H7 (cell line): ENCODE measurements at places on chromosomes 7 and 10.

GRCh38 chr10:79981450-79982361, 32.8 kb upstream of the SFTPD start:
- DNase-seq = peak; percentile 82

DNA sequence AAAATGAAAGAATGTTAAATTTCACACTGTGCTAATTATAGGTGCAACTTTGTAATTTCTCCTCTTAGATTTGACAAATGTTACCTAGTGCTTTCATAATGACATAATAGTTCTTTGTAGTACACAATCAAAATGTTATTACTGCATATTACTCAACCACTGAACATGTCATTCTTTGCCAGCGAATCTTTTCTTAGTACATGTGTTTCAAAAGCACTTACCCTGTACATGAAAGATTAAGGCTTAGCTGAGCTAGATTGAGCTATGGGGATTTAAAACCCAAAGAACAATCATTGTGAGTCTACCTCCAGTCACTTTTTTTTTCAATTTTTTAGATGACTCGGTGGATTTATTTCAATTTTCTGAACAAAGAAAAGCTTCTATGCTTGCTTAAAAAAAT, 123.5 kb upstream of the FERD3L start:
- DNase-seq = no peak

DNA sequence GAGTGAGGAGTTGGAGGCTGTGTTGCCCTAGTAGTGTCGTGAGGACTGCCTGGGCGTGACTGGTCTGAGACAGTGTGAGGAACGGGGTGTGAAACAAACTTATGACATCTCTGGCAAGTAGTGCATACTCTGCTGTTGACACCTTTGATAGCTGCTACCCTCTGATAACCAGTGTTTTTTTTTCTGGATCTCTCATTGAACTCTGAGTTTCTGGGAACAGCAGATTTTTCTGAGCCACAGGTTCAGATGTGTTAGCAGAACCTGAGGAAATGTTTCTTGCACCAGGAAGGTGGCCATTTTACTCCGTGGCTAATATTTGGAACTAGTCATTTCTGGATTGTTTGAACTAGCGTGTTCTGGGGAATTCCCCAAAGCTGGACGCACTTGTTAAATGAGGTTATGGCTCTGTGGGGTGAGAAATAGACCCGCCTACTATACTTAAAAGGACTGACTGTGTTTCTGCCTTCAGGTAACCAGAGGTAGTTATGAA, 52.9 kb downstream of the AUTS2 start:
- no peak for DNase-seq

DNA sequence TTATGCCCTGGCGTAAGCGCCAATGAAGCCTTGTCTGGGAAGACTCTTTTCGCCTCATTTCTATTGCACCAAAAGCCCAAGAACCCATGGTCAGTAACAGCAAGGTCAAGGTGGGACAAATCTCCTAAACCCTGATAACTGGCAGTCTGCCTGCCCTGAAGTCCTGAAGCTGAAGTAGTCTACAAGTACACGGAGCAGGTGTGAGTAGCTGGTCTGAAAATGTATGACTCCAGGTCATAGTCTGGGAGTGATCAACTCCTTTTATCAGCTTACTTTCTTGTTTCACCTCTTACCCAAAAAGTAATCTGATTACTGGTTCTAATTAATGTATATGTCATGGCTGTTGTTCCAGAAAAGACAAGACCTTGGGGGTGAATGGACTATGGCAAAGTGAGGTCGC, 107.3 kb upstream of the EFCAB10 start:
- no peak for DNase-seq

DNA sequence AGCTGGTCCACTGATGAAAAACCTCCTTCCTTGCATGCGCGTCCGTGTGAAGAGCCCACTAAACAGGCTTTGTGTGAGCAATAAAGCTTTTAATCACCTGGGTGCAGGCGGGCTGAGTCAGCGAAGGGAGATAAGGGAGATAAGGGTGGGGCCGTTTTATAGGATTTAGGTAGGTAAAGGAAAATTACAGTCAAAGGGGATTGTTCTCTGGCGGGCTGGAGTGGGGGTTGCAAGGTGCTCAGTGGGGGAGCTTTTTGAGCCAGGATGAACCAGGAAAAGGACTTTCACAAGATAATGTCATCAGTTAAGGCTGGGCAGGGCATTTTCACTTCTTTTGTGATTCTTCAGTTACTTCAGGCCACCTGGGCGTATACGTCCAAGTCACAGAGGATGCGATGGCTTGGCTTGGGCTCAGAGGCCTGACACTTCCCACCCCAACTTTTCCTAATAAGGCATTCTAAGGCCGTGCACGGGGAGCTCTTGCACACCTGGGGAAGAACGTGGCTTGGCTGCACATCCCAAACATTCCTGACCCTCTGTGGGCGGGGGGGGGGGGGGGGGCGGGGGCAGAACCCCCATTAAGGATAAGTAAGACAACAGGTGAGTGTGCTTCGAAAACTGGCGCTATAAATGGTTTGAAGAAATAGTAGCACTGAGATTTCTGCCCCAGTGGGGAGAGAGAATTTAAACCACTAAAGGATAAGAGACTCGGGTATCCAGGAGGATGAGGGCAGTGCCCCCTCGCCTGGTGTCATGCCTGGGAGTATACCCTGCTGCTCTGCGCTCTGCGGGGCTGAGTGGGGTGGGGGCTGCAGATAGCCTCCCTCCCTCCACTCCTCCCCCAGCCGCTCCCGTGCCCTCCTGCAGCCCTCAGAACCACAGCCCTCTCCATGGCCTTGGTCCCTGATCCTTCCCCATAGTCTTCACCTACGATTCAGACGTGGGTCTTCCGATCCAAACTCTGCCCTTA, 217.6 kb downstream of the MLLT10 start:
- peak; percentile 76 for DNase-seq

DNA sequence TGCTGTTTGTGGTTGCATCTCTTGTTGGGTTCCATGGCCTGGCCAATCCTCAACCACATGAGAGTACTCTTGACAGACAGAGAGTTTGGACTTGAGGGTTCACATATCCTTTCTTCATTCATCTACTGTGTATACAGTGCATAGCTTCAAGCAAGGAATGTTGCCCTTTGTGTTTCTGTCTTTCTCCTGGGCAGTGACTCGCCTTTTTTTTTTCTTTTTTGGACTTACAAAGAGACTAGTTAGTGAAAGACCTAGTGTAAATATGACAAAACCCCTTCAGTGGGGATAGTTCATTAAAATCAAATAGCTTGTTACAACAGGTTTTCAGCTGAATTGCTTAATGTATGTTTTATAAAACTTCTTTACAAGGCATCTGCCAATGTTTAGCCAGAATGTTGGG, 290.2 kb downstream of the FGFR2 start:
- no peak for DNase-seq

DNA sequence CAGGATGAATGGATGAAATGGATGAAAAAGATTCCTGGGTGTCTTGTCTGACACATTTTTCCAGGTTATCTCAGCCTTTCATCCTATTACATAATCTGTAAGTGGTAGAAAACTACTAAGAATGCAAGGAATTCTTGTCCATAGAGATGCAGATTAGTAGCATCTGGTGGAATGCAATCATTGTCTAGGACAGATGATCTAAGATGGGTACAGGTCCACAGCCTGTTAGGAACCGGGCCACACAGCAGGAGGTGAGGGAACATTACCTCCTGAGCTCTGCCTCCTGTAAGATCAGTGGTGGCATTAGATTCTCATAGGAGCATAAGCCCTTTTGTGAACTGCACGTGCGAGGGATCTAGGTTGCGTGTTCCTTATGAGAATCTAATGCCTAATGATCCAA, 225.0 kb downstream of the CALN1 start:
- no peak for DNase-seq

DNA sequence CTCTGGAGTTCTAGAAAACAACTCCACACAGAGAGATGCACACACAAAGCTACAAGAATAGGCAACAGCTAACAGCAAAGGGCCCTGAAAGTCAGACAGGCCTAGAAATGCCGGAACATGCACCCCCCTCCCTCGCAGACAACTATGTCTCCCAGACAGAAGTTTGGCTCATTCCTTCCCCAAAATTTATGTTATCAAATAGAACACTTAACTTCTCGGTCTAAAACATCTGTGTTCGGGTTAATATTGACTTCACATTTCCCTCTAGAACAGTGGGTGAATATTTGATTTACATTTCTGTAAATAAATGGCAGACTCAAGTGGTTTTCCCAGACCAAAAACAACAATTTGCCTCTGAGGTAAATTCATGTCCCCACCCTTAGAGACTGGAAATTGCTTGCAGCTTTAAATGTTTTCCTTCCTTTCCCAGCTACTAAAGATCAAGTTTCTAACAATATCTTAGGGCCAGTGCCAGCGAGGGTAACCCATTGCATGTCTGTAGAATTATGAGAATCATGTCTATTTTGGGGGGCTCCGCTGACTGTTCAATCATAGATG, 92.5 kb upstream of the INHBA start:
- no peak for DNase-seq

GRCh38 chr10:63431962-63432797, 33.6 kb downstream of the JMJD1C start:
- DNase-seq = no peak

GRCh38 chr7:138126928-138127327, 50.7 kb downstream of the AKR1D1 start:
- no peak for DNase-seq

- DNase-seq = no peak
These were observed 371.4 kb downstream of the KCNMA1 start for GRCh38 chr10:77266242-77266641.

GRCh38 chr7:223118-223800, 30.9 kb downstream of the FAM20C start:
- DNase-seq = no peak

DNA sequence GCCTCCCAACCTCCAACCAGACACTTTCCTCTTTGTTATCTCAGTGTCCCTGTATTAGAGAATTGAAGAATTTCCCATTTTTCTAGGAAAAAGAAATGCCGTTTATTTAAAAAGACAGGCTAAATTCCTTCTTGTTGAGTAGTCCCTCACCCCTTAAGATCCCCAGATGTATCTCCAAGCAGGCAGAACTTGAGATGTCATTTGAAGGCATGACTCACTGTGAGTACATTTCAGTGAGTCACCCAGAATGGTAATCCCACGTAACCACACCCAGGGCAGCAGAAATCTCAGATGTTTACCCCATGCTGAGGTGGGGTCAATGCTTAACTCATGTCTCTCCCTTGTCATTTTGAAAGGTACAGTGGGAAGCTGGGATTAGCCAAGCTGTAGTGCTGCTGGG, 4.4 kb downstream of the ZNF655 start:
- no peak for DNase-seq

GRCh38 chr7:107998660-107999480, 4.1 kb downstream of the LAMB1 start:
- no peak for DNase-seq

- peak; percentile 16 for DNase-seq
These were observed 32.4 kb upstream of the SVIL start for GRCh38 chr10:29667191-29667590.

DNA sequence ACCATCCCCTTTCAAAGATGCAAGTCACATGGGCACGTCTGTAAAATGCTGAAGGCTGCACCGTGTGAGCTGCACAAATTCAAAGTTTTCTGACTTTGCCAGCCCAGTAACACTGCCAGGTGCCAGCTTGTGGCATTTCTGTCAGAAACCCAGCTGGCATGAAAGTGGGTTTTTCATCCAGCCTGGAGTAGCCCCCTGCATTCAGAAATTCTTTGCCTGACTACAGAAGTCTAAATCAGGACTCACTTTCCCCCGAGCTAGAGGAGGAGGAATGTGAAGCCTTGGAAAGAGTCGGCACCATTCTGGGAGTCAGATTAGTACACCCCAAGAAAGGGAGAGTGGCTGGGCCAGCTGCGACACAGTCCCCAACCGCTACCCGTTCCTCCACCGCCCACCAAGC, 56.7 kb upstream of the EN2 start:
- DNase-seq = no peak

- DNase-seq = peak; percentile 8
These were observed 156.7 kb downstream of the BTAF1 start for GRCh38 chr10:92080244-92080643.

DNA sequence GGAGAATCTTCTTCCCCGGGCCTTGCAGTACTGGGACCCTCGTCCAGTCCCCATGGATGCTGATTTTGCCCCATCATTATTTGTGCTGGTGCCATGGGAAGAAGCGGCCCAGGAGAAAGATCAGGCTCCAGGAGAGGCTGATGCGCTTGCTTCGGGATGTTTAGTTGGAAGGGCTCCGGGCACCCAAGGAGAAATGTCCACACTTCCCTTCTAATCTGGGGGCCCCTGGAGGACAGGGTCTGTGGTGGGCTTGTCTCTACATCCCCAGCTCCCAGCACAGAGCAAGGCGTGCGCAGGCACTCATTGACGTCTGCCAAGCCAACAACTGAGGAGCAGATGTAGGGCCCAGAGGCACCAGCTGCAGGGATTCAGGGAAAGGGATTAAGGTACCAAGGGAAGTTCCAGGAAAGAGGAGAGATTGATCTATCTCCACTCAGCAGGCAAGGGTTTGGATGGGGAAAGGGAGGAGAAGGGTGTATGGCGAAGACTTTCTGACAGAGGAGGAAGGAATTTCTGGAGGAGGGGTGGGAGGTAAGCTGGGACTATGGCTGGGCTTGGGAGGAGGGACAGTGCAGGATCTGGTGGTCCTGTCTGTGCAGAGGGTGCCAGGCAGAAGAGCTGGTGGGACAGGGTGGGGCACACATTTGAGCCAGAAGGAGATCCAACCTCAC, 38.7 kb upstream of the LEP start:
- peak; percentile 39 for DNase-seq

GRCh38 chr7:102451371-102452054, 13.2 kb downstream of the ALKBH4 start:
- DNase-seq = peak; percentile 90

DNA sequence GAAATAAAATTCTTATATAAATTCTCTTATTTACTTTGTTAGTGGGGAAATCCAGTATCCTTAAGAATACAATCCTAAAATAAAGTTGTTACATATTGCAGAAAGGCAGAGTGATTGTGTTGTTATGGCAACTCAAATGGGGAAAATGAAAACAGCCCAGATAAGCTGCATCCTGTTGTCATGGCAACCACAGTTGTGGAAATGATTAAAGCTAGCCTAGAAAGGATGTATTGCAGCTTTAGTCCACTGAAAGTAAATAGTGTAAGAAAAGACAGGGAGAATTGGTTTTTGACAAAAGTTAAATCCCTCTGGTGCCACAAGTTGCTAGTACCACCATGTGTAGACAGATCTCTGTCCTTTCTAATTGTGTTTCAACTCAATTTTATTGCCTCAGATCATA, 43.2 kb downstream of the BTRC start:
- peak; percentile 12 for DNase-seq

- no peak for DNase-seq
These were observed 36.9 kb upstream of the NPFFR1 start for GRCh38 chr10:70320751-70321150.

- no peak for DNase-seq
These were observed 48.0 kb downstream of the MTURN start for GRCh38 chr7:30182814-30183213.

GRCh38 chr7:46654546-46655443, 733.7 kb upstream of the IGFBP3 start:
- DNase-seq = no peak

- DNase-seq = no peak
These were observed 280.1 kb downstream of the TCF7L2 start for GRCh38 chr10:113230011-113230610.

DNA sequence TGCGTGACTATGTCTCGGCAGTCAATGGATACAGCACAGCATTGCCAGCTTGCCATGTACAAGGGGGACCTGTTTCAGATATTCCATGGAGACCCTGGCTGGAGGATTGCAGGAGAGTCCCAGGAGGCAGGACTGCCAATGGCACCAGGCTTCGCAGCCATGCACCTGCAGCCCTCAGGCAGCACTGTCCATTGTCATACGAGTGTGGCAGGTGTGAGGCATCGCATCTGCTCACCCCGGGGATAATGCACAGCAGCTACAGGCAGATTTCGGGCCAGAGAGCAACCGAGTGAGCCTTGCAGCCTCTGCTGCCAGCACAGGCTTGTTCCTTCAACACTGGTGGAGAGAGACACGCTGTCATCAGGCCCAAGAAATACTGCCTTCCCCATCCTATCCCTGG, 415.1 kb downstream of the PAXIP1 start:
- no peak for DNase-seq
